Stimulated activated CD4-positive, alpha-beta T cell treated with anti-CD3 and anti-CD28 coated beads, Interleukin-12 subunit alpha, Interleukin-12 subunit beta, amount 100 ng/mL, for 24 hours (primary cell): ENCODE measurements at places on chromosomes 12 and 14.

- DNase-seq, result no peak
These were observed 291.2 kb downstream of the ZFP36L1 start for GRCh38 chr14:68501614-68502052.

- no peak for DNase-seq
These were observed 23.9 kb downstream of the PRICKLE1 start for GRCh38 chr12:42565633-42566032.

DNA sequence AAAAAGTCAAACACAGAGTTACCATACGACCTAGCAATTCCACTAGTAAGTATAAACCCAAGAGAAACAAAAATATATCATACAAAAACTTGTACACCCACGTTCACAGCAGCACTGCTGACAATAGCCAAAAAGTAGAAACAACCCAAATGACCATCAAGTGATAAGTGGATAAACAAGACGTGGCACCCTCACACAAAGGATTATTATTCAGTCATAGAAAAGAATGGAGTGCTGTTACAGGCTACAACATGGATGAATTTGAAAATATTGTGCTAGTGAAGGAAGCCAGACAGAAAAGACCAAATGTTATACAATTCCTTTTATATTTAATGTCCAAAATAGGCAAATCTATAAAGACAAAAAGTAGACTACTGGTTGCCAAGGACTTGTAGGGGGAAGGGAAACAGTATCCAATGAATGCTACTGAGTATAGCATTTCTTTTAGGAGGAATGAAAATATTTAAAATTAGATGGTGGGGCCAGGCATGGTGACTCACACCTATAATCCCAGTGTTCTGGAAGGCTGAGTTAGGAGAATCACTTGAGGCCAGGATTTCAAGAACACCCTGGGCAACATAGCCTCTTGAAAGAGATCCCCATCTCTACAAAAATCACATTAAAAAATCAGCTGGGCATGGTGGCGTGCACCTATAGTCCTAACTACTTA lies 41.9 kb downstream of the SPTLC2 start:
- DNase-seq, result no peak

DNA sequence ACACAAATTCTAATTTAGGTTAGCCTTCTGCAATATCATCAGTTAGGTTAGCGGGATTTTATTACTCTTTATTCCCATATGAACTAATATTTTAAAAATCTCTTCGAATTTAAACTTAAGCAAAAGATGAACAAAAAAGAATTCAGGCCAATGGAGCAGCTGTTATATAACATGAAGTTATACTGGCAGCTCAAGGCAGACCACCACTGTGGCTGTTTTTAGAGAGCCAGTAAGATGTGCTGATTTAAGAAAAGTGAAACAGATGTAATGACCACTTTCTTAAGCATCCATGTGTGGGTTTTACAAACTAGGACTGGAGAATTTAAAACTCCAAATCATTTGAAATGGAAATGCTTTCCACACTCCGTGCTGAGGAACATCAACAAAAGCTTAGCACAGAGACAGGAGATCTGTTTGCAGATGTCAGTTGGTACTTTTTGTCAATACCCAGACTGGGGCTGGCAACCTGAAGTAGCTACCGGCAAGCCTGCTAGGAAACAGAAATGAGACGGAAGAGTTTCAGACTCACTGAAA lies 164.9 kb downstream of the TTC7B start:
- DNase-seq, result no peak

DNA sequence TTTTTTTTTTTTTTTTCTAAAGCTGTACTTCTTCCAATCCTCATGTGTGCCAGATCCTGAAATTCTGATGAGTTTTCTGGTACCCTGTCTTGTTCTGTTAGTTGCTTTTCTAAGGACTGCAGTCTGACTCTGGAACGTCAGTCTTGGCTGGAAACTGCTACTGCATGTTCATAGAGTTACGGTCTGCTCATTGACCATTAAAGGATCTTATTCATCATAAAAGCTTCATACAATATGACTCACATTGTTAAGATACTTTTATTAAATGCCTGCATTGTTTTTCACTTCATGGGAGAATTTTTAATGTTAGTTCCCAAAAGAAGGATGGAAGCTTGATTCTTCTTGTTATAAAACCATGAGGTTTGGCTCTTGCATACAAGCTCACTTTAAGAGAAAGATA lies 233.6 kb downstream of the SYT10 start:
- no peak for DNase-seq

GRCh38 chr12:116943419-116944372 lies 32.9 kb downstream of the FBXW8 start:
- no peak for DNase-seq

- DNase-seq, result no peak
These were observed 2.4 kb upstream of the KRT83 start for GRCh38 chr12:52323416-52324152.

DNA sequence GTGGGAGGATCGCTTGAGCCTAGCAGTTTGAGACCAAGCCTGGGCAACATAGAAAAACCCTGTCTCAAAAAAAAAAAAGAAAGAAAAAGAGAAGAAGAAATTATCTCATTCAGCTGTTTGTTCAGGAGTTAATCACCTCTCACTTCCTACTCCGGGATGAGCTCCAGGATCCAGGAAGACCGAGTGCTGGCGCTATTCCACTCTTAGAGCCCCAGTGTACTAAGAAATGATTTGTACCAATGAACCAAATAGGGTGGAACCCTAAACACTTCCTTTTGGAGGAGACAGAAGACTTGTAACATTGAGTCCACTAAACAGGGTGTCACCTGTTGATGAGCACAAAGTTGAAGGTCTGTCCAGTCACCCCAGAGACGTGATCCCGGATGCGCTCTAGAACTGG lies 3.6 kb downstream of the ALKBH2 start:
- no peak for DNase-seq

DNA sequence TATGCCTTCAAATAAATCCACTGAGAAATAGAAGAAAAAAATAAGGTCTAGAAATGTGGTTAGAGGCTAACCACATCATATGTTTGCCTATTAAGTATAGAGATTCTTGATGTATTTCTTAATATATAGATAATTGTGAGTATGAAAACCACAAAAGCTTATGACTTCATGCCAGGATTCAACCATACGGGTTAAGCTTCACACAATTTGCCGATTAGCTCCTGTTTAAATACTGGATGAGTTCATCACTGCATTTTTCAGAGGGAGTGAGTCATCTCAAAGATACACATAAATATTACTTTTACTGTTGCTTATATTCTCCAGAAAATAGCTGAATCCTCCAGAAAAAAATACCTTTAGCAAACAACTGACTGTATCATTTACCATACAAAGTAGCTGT lies 79.6 kb downstream of the RPL10L start:
- DNase-seq, result no peak

GRCh38 chr14:31122921-31123320 lies 84.7 kb downstream of the HECTD1 start:
- DNase-seq, result no peak

GRCh38 chr12:53626702-53627169 lies 554 bp upstream of the ATF7 start:
- DNase-seq, result no peak

GRCh38 chr12:111434049-111434448 lies 28.3 kb downstream of the SH2B3 start:
- DNase-seq, result no peak

GRCh38 chr12:113894697-113895096 lies 71.4 kb downstream of the RBM19 start:
- DNase-seq, result no peak

DNA sequence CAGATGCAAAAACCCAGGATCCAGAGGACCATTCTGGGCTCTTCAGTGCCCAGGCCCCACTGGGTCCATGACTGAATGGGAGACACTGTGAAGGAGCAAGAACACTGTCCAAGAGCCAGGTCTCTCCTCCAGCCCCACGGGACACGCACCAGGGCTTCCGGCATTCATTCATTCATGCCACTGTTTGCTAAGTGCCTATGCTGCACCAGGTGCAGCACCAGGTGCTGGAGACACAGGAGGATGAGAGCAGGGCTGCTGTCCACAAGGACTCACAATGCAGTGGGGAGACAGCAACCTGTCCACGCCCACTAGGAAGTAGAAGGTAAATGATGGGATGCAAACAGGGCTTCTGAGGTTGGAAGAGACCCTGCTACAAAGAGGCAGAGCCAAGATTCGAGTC lies 20.4 kb downstream of the CLMN start:
- DNase-seq, result no peak

GRCh38 chr14:36520601-36521525 lies 831 bp upstream of the NKX2-1 start:
- no peak for DNase-seq

DNA sequence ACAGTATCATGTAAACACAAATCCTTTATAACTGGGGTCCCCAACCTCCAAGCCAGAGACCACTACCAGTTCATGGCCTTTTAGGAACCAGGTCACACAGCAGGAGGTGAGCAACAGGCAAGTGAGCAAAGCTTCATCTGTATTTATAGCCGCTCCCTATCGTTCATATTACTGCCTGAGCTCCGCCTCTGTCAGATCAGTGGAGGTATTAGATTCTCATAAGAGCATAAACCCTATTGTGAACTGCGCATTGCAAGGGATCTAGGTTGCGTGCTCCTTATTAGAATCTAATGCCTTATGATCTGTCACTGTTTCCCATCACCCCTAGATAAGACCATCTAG lies 49.9 kb downstream of the LRP6 start:
- no peak for DNase-seq

DNA sequence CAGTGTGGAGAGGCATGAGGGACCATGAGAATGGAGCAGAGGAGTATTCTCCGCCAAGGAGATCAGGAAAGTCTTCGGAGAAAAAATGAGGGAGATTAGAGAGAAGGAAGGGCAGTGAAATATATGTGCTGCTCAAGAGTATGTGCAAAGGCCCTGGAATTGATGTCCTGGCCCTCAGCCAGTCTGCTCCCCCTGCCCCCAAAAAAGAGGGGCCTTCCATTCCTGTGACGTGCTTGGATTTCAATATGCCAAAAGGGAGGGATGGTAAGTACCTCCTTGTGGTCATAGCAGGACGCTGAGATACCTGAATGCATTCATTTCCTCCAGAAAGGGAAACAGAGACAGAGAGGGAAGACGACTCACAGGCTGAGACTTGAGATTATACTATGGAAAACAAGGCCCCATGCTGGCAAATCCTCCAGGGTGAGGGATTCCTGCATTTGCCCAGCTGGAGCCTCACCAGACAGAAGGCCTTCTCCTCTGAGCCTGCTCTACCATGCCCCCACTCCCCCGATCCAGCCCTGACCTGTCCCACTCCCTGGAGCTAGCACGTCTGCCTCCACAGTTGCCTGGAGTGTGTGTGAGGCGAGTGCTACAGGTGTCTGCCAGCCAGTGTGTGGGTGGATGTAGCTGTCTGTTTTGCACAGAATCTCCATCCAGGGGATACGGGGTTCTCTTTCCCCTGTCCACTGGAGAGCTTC lies 3.9 kb upstream of the RARG start:
- DNase-seq, result no peak

DNA sequence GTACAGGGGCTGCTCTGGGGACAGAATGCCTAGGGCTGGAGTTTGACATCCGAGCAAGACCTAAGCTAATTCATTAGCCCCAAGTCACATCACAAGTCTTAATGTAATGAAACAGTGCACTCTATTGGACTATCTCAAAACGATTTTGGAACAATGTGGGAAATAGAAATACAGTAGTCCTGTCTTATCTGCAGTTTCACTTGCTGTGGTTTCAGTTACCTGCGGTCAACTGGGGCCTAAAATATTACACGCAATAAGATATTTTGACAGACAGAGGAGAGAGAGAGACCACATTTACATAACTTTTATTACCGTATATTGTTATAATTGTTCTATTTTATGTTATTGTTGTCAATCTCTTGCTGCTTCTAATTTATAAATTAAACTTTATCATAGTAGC lies 21.1 kb downstream of the MOAP1 start:
- DNase-seq, result no peak

GRCh38 chr12:57604454-57604991 lies at the start of gene DTX3:
Gene DTX3 (plus strand): TSS chr12:57604824. CDS start chr12:57606518, 1,694 bp downstream.
- no peak for DNase-seq

GRCh38 chr14:65847075-65847847 lies 434.7 kb downstream of the FUT8 start:
- DNase-seq, result peak; percentile 20

- DNase-seq, result no peak
These were observed 89.9 kb downstream of the FLRT2 start for GRCh38 chr14:85619851-85620250.

- DNase-seq, result no peak
These were observed 57.1 kb downstream of the CCNK start for GRCh38 chr14:99538275-99538674.

- DNase-seq, result no peak
These were observed 42.7 kb upstream of the SLC6A15 start for GRCh38 chr12:84955298-84955697.

DNA sequence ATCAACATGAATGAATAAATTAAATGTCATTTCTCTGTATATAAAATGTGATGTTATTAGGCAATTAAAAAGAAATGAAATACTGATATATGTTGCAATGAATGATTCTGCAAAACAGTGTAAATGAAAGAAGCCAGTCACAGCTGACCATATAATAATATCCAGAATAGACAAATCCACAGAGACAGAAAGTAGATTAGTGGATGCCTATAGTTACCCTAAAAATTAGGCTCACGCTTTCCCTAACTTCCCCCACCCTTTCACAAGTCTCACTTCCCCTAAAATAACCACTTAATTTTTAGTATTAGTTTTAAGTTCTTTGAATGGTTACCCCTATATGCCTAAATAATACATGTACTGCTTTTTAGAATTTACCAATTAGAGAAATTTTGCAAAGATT lies 348.9 kb upstream of the FAR2 start:
- DNase-seq, result no peak

DNA sequence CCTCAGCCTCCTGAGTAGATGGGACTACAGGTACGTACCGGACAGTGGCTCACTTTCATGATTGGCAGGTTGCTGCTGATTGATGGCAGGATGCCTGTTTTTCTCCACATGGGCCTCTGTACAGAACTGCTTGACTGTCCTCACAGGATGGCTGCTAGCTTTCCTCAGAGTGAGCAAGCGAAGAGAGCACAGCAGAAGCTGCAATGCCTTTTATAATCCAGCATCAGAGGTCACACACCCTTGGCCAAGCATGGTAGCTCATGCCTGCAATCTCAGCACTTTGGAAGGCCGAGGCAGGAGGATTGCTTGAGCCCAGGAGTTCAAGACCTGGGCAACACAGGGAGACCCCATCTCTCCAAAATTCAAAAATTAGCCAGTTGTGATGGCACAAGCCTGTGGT lies 31.0 kb downstream of the ARF6 start:
- DNase-seq, result no peak

- DNase-seq, result peak; percentile 54
These were observed at the start of gene TESPA1 for GRCh38 chr12:54984658-54985376. Gene TESPA1 (minus strand): TSS chr12:54984762. CDS start chr12:54974562, 10,200 bp downstream.
